ENCODE measurements at places on chromosomes 1 and 21. TPM values are rescaled to one million over a fixed set of nuclear protein-coding genes. Genes with fewer than 3 reads are reported as not detected.

DNA sequence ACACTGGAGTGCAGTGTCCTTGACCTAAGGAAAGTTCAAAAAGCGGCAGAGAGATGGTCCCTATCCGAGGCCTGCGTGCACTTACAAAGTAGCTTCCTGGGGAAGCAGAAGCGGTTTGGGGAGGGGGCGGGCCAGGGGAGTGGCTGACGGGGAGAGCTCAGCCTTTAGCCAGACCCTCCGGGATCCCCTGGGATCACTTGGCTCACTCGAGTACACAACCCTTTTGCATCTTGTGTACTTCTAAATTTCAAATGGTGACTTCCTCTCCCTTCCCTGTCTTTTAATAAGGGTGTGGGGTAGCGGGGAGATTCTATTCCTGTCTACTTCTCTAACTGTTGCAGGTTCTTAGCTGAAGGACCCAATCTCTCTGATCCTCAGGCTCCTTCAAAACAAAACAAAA lies 18.1 kb upstream of the SNX27 start:
- DNase-seq = no peak

DNA sequence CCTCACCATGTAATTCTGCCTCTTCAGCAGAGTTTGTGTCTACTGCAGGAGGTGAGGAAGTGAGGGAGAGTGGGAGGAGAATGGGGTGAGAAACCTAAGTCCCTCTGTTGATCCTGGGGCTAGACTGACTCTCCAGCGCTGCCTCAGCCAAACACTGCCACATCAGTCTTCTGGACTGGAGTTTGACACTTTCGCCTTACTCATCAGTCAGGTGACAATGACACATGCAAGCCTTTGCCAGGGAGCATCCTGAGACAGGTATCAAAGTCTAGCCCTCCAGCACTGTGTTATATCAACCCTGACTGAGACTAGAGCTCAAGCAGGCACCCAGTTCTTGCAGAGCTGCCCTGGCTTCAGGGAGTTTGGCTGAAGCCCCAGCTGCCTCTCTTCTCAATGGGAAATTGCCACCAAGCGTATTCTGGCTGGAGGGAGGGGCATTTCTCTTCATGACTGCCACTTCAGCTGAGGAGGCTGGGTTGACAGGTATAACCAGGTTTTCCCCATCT lies 33.3 kb upstream of the SUCO start:
- peak; percentile 91 for DNase-seq

DNA sequence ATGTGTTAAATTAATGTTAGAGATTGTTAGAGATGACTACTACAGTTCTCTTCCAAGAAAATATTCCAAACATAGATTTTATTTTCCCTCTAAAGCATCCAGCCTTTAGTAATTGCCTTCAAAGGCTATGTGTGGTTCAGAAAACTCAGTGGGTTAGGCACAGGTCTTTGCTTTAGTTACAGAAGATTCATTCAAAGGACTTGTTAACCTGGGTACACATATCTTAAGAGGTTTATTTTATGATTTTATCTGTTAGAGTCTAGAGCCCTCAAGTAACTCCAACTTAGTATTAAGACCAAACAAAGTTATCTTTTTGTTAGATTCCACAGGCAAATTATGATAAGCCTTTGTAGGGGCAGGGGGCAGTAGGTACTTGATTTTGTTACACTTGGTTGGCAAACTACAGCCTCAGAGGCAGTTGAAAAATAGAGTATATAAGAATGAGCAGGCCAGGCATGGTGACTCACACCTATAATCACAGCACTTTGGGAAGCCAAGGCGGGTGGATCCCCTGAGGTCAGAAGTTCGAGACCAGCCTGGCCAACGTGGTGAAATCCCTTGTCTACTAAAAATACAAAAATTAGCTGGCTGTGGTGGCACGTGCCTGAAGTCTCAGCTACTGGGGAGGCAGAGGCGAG lies 37.9 kb downstream of the CXADR start:
- DNase-seq = peak; percentile 49

GRCh38 chr1:217344712-217345111 lies 286.2 kb downstream of the GPATCH2 start:
- no peak for DNase-seq

GRCh38 chr1:67053535-67053784 lies 488 bp downstream of the SLC35D1 start:
- peak; percentile 63 for DNase-seq

DNA sequence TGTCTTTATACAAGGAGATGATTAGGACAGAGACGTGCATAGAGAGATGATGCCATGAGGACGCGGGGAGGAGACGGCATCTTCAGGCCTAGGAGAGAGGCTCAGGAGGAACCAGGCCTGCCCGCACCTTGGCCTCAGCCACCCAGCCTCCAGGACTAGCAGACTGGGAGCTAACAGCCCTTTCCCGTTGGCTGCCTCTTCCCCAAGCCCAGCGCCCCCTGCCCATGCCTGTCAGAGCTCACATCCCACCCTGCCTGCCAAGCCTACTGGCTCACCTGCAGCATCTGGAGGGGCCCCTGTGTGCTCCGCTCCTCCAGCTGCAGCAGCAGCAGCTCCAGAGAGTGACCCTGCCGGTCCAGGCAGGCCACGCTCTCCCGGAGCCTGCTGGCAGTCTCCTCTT lies 4.0 kb upstream of the TRIM11 start:
- DNase-seq = no peak

- DNase-seq = peak; percentile 82
These were observed 56.4 kb downstream of the AHCTF1 start for GRCh38 chr1:246875041-246876026.

GRCh38 chr1:12658531-12659453 lies 14.9 kb downstream of the AADACL4 start:
- peak; percentile 77 for DNase-seq

DNA sequence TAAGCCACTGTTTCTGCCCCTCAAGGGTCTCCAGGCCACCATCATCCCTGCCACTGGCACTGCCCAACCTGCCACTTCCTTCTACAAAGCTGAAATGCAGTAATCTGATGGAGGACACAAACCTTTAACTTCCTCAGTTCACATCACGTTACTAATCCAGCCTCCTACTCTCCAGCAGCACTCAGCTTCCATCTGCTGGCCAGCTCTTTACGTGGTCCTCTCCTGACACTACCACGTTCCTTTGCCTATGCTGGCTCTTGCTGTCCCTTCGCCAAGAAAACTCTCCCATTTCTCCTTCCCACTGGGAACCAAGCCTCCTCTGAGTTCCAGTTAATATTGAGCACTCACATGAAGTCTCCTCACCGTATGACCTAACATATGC lies 124.0 kb downstream of the EDEM3 start:
- DNase-seq = no peak

DNA sequence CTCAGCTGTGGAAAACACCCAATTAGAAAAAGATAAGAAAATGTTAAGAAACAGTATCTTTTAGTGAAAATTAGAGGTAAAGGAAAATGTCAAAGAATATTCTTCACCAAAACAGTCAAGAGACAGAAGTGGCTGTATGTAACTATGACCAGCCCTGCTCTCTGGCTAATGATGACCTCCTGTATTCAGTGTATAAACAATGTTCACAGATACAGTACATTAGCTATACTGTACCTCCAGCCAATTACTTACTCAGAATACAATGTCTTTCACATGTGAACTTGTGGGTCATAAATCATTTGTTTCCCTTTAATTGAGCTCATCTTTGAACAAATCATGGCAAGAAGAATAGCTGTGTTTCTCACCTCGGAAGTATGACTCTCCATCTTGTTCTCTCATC lies 432.0 kb downstream of the LMO4 start:
- DNase-seq = no peak

- peak; percentile 39 for DNase-seq
These were observed 26.2 kb downstream of the RSBN1 start for GRCh38 chr1:113786069-113786468.

DNA sequence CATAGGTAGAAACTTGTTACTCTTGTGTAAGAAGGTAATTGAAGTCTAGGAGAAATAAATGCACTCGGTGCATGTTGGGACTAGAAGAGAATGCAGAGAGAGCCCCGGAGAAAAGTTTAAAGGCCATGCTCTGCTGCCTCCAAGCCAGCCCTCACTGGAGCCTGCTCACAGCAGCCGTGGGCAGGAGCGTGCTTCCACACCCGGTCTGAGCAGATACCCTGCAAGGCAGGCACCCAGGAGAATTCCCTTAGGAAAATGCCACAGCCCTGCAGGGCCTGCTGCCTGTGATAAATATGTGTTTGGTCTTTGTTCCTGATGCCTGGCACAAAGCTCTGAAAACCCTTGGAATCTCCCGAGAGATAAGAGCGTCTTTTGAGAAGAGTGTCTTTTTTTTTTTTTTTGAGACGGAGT lies 22.8 kb downstream of the C2CD2 start:
- DNase-seq = no peak

- no peak for DNase-seq
These were observed 24.5 kb upstream of the TRIM45 start for GRCh38 chr1:117146072-117146471.

DNA sequence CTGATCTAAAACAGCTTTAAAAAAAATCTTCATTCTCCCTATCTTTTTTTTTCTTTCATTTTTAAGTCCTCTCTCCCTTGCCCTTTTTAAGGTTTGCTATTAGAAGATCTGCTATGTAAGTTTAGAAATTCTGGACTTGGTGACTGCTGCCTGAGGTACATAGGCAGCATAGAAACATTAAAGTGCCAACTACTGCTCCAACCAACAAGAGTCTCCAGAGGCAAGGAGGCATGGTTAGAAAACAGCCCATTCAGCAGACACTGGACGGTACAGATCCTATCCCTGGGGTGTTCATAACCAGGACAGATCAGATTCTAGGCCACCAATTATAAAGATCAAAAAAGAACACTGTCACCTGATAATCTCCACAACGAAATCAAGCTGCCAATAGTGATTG lies 36.6 kb downstream of the GPR3 start:
- no peak for DNase-seq

DNA sequence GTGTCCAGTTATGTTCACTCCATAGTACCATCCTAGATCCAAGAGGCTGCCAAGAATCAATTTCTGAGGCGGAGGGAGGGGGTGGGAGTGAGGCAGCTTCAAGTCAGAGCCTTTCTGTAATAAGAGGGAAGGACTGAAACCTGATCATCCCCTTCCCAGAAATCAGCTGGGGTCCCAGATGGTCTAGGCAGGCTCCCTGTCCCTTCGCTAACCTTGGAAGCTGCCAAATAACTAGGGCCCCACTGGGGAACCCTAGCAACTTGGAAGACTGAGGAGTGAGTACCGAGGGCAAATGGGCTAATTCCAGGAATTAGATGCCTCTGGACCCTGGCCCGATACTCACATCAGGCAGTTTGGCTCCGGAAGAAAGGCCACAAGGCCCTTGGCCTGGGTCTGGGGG lies 113.3 kb downstream of the NAV1 start:
- DNase-seq = no peak

DNA sequence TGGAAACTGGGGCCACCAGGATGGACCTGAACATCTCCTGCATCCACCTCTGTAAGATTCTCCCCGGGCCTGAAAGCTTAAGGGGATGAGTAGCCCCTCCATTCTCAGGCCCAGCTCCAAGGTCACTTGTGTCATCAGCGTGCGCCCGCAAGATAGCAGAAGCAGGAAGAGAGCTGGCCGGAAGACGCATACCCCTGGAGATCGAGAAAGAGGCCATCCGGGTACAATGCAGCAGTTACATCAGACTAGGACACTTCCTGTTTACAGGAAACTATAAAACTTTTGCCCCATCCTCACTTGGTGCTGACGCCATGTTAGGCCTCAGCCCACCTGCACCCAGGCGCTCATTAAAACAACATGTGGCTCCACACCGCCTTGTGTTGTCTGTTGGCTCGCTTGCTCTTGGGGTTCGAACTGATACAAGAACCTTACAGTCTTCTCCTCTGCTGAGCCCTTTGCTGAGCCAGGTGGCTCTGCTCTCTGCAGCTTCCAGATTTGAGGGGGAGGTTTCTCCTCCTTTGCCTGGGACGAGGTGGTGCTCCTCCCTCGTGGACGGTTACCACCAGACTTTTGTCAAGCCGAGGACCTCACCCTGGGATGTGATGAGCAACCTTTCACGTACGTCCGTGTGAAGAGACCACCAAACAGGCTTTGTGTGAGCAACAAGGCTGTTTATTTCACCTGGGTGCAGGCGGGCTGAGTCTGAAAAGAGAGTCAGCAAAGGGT lies 277.5 kb upstream of the C1orf174 start:
- no peak for DNase-seq

GRCh38 chr1:200670242-200671118 lies 773 bp upstream of the DDX59 start:
- DNase-seq = peak; percentile 76

DNA sequence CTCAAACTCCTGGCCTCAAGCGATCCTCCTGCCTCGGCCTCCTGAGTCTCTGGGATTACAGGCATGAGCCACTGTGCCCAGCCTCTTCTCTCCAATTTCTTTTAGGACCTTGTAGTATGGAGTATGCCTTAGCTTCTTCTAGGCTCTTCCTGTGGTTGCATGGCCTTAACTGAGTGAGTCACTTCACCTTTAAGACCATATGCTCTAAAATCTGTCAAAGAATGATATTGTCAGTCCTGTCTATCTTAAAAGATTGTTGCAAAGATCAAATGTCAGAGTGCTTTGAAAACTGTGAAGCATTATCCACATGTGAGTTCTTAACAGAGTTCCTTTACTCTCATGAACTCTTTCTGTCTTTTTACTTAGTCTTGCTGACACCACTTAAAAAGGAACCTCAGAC lies 37.2 kb downstream of the ATP2B4 start:
- DNase-seq = peak; percentile 64

DNA sequence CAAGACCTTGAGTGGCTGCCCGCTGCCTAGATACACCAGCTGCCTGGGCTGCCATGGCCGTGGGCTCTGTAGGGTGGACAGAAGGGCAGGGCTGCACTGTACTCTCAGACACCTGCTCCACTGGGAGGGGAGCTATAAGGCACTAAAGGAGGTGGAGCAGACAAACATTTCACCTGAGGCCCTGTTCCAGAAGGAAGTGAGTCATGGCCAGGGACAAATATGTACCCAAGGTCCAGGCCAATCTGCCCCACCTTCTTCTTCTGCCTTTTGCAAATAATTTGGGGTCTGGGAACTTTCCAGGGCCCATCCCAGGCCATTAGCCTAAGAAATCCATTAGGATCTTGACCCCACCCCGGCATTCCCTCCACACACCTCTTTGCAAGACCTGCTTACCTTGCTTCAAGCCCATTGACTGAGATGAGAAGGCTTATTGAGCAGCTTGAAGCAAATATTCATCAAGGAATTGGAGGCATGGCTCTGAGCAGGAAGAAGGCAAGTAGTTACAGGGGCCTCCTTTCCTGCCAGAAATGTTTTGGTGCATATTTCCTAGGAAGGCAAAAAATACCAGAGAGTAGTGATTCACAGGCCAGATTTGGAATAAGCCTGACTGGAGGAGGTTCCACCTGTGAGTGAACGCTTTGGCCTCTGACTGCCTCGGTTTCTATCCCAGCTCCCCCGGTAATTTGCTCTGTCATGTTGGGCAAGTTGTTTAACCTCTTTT lies at the start of gene CAPN8:
TSS of gene CAPN8 (minus strand) at position 110 of the 721 bp plus-strand sequence. CDS start at position 55, 55 bp downstream.
- DNase-seq = peak; percentile 14

- DNase-seq = no peak
These were observed 12.4 kb downstream of the MX2 start for GRCh38 chr21:41374177-41374712.

- DNase-seq = no peak
These were observed 50.2 kb upstream of the BCL9 start for GRCh38 chr1:147491098-147491497.

- peak; percentile 46 for DNase-seq
These were observed 37.6 kb downstream of the MCOLN2 start for GRCh38 chr1:84959294-84959693.

The CAMK2N1 gene
- 7.2 TPM for total RNA-seq

The C1QA gene
- total RNA-seq = not detected

The RPTN gene
- total RNA-seq = not detected

The BGLAP gene
- not detected for total RNA-seq

The LCE2B gene
- total RNA-seq = not detected

The TEDDM1 gene
- total RNA-seq = not detected

The LCK gene
- total RNA-seq = 0.12 TPM

The C8B gene
- not detected for total RNA-seq

The MARK1 gene
- not detected for total RNA-seq

The LCE1C gene
- total RNA-seq = not detected

The CCT3 gene
- 406 TPM for total RNA-seq

All from M059J (cell line).